ENCODE measurements at places on chromosomes 11 and 22. TPM values are rescaled to one million over a fixed set of nuclear protein-coding genes. Genes with fewer than 3 reads are reported as not detected.

- H3K36me3 ChIP-seq = no peaks in the 10 kb centered on the region
- no peak for DNase-seq
- H3K27me3 ChIP-seq = peaks cover 11% of the 10 kb centered on the region
- no peak overlapping the region for H3K27ac ChIP-seq
These were observed 188.2 kb downstream of the MN1 start for GRCh38 chr22:27613099-27614005.

- H3K4me3 ChIP-seq = no peak overlapping the region
- no peaks in the 10 kb centered on the region for H3K36me3 ChIP-seq
- H3K4me1 ChIP-seq = peaks cover 2% of the 10 kb centered on the region
These were observed 42.6 kb upstream of the TUB start for GRCh38 chr11:8038393-8038792.

- H3K36me3 ChIP-seq = no peaks in the 10 kb centered on the region
- H3K4me1 ChIP-seq = peaks cover 7% of the 10 kb centered on the region
- DNase-seq = no peak
- H3K27ac ChIP-seq = no peak overlapping the region
- H3K4me3 ChIP-seq = no peak overlapping the region
These were observed 102.8 kb downstream of the STIM1 start for GRCh38 chr11:3958281-3958680.

DNA sequence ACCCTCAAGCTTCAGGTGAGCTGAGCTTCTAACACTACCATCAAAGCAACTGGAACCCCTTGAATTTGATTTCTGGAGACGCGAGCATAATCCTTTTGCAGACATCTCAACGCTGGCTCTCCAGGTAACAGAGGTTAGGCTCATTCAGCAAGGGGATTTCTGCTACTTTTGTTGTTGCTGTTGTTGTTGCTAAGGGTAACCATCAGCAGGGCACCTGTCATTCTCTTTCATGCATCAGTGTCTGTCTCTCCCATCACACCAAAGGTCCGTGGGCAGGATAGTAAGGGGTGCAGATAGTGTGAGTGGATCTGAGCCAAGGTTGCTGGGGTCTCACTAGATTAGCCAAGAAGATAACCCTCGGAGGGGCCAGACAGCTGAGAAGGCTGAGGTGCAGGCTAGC, 90.3 kb downstream of the TP53I11 start:
- no peak overlapping the region for H3K27ac ChIP-seq
- no peaks in the 10 kb centered on the region for H3K36me3 ChIP-seq
- H3K4me1 ChIP-seq = peaks cover 14% of the 10 kb centered on the region
- DNase-seq = no peak

OR51B5 gene
- 0.30 TPM for total RNA-seq

SUN2 gene
- 252 TPM for total RNA-seq

Measured in upper lobe of left lung (tissue), 6 donors.